ENCODE measurements at places on chromosomes 7 and 10.

- DNase-seq = no peak
These were observed 19.7 kb downstream of the TAC1 start for GRCh38 chr7:97751566-97751965.

DNA sequence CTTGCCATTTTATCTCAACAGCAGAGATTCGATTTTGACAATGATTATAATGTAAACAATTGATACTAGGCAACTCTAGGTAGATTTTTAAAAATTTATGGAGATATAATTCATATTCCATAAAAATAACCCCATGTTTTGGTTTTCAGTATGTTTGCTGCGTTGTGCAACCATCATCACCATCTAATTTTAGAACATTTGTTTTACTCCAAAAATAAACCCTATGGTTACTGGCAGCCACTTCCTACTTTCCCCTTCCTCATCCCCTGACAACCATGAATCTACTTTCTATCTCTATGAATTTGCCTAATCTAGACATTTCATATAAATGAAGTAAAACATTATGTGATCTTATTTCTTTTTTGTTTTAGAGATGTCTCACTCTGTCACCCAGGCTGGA, 401.9 kb downstream of the THSD7A start:
- no peak for DNase-seq

GRCh38 chr7:40546616-40547501, 412.1 kb downstream of the SUGCT start:
- peak; percentile 29 for DNase-seq

GRCh38 chr7:21414795-21415393, 13.0 kb upstream of the SP4 start:
- DNase-seq = no peak

DNA sequence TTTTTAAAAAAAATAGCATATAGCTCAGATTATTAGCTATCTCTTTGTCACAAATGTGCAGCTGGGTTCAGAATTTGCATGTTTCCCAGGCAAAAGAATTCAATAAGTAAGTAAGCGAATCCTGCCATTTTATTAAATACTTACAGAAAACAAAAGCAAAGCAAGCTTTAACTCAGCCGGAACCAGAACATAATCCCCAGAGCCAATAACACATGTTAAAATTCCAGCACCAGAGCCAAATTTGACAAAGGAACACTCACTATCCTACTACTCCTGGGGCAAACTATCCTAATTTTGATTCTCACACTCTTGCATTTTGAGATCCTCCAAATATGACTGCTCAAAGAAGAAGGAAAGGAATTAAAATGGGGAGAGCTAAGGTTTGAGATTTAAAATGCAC, 32.6 kb downstream of the LRRTM3 start:
- no peak for DNase-seq

DNA sequence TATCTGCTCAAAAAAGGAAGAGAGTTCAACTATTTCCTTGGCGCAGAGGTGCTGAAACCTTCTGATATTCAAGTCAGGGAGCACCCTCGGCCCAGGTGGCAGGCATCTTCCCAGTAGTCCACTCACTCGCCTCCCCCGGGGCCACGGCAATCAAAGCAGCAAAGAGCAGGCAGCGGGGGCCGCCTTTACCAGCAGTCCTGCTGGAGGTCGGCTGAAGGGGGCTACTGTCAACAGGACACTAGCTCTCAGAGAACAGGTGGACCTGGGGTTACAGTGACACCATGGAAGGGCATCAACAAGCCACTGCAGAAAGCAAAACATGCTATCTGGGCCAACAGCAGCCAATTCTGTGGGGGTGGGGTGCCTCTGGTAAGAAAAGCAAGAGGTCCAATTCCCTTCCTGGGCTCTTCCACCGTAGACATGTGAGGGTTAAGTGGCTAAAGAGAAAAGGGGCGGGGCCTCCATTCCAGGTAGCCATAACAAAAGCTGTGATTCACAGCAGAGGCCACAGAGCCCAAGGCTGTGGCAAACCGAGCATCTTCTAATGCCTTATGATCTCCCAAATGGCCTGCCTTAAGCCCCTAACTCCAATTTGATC, 9.4 kb downstream of the FZD9 start:
- no peak for DNase-seq

- no peak for DNase-seq
These were observed 86.0 kb downstream of the HIP1 start for GRCh38 chr7:75652788-75653187.

DNA sequence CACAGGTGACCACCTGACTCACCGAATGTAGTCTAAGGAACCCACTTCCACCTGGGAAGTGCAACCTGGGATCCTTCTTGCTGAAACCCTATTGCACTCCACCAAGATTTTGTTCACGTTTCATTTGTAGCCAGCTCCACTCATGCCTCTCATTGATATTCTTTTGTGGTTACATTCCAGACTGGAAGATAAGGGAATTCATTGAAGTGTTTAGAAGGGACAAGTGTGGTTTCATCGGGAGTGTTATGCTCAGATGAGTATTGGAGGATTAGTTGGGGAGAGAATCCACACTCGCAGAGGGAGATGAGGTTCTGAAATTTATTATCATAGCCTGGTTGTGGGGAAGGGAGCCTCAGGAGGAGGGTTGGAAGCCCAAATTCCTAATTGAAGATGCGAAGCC, 320.4 kb downstream of the KCNMA1 start:
- DNase-seq = no peak

DNA sequence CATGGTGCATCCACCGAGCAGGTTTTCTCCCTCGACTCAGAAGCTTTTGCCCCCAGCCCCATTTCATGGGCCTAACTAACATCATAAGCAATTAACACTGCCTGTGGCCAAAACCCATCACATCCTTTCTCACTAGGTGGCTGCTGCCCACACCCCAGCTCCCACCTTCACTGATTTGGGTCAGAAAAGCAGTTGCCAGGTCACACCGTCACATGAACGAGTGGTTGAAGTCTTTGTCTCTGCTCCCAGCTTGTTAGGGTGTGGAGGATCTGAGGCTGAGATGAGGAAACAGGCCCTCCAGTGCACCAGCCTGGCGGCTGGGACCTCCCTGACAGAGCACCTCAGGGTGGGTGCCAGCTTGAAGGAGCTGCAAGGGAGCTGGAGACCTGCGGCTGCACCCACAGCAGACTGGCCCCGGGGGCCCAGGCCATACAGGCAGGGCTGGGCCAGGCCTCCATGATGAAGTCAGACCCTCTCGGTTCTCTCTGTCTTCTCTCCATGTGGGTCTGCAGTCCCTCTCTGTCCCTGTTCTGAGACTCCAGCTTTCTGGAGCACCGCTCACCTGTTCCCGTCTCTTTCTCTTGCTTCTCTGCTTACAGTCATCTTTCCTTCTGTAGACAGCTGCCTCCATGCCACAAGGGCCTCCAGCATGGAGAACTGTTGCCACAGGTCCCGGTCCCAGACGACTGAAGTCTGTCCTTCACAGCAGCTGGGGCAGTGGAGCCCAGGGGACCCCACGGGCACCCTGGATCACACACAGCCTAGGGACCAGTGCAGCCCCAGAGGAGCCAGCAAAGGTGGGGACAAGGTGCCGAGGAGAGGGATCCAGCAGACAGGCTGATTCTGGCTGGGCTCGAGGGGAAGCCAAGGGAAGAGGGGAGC, 13.8 kb upstream of the INPP5A start:
- no peak for DNase-seq

- DNase-seq = no peak
These were observed 7.6 kb downstream of the CYCS start for GRCh38 chr7:25117226-25118047.

- no peak for DNase-seq
These were observed 81.2 kb upstream of the OIT3 start for GRCh38 chr10:72812415-72812752.

DNA sequence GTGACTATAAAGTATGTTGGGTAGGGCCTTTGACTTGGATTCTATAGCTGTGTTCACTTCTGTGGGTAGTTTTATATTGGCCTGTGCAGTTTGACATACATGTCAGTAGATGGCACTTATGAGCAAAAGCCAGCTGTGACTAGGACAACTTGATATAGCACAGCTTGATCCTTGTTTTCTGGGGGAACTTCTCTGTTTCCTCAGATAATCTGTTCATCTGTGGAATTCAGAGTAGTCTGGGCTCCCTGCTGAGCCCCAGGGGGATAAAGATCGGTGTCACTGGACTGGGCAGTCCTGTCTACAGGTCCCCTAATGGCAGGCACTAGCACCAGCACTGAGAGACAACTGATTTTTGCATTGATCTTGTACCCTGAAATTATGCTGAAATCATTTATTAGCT, 25.4 kb downstream of the CYP2C9 start:
- DNase-seq = peak; percentile 8

DNA sequence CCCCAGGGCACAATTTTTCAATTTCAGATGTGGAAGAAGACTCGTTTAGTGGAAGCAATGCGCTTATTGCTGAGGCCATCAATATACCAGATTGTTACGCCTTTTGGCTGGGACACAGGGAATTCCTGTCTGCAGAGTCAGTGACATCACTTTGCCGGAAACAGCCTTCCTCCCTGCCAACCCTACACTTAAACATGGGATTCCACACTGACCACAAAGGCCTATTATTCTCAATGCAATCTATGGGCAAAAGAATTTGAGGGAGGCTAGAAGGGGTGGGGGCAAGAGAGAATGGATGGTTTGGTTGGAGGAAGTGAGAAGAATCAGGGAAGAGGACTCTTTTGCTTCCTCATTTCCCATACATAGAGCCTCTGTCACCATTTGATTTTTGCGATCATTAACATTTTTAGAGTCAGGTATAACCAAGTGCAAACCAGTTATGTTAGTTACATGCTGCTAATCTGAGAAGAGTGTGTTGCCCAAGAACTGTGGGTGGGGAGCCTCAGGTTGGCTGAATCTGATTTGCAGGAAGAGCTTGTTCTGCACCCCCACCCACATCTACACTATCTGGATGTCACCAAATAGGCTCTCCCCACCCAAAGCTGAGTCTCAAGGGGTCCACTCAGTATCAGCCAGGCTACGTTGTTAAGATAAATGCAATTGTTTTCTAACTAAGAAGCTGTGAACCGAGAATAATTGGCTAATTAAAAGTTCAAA, 58.2 kb downstream of the ENTPD1 start:
- DNase-seq = peak; percentile 90

DNA sequence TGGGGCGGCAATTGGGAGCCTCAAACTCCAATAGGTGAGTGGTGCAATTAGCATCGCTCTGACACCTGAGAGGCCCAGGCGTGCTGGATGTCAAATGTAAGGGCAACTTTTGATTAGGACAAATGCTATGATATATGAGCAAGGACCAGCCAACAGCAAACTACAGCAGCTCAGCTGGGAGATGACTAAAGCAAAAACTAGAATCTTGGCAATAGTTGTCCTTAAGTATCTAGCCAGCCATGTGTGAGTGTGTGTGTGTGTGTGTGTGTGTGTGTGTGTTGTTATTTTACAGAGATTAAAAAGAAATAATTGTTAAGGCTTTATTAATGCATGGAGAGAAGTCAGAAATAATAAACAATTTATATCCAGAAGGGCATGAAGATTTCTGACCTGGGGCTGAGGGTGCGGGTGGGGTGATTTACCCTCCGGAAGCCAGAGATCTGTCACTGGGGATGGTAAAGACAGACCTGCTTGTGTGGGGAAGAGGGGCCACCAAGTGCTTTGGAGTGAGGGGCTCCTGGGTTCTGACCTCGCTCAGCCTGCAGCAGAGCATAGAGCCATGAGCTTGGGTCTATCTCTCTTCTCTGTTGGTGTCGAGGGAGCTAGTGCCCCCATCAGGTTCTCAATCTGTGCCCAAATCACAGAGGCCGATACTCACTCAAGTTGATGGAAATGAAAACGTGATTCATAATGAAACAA, 77.3 kb downstream of the EMX2 start:
- no peak for DNase-seq

- DNase-seq = no peak
These were observed 129.2 kb downstream of the APBB1IP start for GRCh38 chr10:26567351-26567721.

DNA sequence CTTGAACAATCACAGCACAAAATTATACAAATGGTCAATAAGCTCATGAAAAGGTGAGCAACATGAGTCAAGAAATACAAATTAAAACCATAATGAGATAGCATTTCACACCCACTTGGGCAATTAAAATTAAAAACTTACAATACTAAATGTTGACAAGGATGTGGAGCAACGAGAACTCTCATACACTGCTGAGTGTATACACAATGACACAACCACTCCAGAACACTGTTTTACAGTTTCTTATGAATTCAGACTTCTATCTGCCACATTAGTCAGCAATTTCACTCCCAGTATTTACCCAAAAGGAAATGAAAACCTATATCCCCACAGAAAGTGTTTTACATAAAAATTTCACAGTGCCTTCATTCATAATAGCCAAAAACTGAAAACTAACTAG, 31.1 kb downstream of the GDI2 start:
- DNase-seq = no peak

DNA sequence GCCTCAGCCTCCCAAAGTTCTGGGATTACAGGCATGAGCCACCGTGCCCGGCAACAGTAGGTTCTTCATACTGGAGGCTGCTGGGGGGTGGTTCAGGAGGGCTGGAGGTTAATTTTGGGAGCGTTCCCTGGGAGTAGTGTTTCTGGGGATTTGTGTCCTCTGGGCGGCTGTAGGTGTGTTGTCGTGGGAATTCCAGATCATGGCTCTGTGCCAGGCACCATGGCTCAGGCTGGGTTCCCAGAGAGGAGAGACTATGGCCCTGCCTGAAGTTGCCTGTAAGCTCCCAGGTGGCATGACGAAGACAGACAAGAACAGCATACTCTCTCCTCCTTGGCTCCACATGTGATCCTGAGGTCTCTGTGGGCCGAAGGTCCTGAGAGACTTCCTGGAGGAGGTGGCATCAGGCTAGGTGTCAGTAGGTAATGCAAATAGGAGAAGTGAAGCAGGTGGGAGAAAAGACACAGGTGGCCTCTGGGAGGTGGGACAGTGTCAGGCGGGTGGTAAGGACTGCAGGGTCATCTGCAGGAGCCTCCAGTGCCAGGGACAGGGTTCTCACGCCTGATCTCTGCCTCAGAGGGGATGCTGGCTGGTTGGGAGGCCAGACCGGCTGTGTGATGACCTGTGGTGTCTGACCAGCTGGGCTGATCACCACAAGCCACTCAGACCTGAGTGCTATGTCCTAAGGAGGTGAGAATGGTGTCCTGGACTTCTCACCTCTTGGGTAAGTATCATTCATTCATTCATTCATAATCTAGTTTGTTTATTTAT, 18.7 kb downstream of the CLIP2 start:
- DNase-seq = no peak

DNA sequence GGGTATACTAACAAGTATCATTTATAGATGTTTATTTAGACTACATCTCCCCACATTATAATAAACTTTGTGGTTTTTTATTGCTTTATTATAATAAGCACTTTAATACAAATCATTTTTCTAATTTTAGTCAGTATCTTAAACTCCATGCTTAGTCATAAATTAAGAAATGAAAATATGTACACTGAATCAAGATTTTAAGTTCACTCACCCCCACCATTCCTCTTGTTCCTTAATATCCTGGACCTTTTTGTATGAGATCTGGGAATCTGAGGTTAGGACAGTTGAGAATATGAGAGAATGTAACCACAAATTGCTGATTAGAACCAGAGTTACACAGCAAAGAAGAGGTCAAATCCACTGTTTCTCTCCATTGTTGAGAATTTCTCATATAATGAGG, 93.6 kb upstream of the WNT16 start:
- no peak for DNase-seq
